ENCODE measurements at places on chromosomes 16 and 17. TPM values are rescaled to one million over a fixed set of nuclear protein-coding genes. Genes with fewer than 3 reads are reported as not detected.

The GAST gene
- total RNA-seq = not detected

The NPIPB8 gene
- total RNA-seq = under 0.01 TPM

The HOXB9 gene
- not detected for total RNA-seq

The KRT15 gene
- total RNA-seq = not detected

The GP1BA gene
- not detected for total RNA-seq

The KRT33A gene
- not detected for total RNA-seq

The SRL gene
- total RNA-seq = not detected

The SGSH gene
- total RNA-seq = 14.0 TPM

The ZG16B gene
- not detected for total RNA-seq

All from melanocyte of skin (primary cell).